ENCODE measurements at places on chromosomes 13 and 19.

DNA sequence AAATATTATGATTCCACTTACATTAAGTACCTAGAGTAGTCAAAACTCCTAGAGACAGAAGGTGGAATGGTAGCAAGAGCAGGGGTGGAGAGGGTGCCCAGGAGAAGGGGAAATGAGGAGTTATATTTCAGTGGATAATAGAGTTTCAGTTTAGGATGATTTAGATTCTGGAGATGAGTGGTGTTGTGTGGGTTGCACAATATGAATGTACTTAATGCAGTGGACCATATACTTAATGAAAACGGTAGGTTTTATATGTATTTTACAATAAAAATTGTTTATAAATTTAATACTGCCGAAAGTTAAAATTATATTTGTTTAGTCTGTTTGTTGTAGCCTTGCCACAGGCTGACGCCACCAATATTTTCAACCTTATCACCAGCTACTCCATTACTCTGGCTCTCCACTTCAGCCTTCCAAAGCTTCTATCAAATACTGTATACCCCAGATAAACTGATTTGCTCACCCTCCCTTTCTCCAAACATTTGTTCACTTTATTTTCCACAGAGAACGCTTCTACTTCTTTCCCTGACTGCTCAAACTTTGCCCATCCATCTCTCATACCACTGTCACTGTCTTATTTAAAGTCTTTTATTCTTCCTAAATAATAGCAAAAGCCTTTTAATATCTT, 1.4 kb upstream of the RBM26 start:
- no peak for DNase-seq

DNA sequence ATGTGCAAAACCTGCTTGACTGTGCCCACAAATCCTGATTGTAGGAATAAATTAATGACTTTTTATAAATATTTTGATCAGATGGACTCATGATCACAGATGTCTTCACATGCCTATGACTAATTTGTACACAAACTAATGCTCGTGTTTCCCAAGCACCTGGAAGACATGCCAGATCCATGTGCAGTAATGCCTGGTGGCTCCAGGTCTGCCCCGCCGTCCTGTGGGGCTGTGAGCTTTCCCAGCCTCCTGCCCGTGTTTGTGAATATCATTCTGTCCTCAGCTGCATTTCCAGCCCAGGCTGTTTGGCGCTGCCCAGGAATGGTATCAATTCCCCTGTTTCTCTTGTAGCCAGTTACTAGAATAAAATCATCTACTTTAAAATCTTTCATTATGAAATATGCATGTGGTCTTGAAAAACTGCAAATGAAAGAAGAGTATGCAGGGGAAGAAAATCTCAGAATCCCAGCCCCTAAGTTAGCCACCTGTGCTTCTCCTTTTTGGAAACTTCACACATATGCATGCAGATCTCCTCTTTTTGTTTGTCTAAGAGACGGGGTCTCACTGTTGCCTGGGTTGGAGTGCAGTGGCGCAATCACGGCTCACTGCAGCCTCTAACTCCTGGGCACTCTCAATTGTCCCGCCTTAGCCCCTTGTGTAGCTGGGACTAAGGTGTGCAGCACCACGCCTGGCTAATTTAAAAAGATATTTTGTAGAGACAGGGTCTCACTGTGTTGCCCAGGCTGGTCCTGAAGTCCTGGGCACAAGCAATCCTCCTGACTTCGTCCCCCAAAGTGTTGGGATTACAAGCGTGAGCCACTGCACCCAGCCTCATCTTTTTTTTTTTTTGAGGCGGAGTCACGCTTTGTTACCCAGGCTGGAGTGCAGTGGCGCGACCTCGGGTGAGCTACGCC, 6.2 kb downstream of the RPL28 start:
- no peak for DNase-seq

GRCh38 chr19:19943848-19944582, 43.3 kb downstream of the ZNF93 start:
- no peak for DNase-seq

DNA sequence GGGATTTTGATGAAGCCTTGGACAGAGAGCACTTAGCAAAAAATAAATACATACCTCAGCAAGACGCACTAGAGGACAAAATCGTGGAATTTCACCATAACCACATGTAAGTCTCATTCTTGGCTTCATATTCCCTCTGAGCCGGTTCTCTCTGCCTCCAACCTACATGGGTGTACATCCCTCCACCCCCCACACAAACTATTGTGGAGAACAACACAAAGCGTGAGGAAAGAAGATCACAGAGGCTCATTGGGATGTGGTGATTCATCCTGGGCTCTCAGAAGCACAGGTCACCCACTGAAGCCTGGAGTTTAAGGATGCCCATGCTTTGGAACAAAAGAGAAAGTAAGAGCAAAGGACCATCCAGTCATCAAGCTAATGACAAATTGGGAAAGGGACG, 192.2 kb downstream of the STK24 start:
- DNase-seq: no peak

- DNase-seq: no peak
These were observed 168.0 kb downstream of the TNFSF13B start for GRCh38 chr13:108437496-108437895.

GRCh38 chr13:60645676-60646075, 248.7 kb downstream of the TDRD3 start:
- DNase-seq: no peak

GRCh38 chr19:50020481-50020880, 4.7 kb downstream of the VRK3 start:
- DNase-seq: no peak

DNA sequence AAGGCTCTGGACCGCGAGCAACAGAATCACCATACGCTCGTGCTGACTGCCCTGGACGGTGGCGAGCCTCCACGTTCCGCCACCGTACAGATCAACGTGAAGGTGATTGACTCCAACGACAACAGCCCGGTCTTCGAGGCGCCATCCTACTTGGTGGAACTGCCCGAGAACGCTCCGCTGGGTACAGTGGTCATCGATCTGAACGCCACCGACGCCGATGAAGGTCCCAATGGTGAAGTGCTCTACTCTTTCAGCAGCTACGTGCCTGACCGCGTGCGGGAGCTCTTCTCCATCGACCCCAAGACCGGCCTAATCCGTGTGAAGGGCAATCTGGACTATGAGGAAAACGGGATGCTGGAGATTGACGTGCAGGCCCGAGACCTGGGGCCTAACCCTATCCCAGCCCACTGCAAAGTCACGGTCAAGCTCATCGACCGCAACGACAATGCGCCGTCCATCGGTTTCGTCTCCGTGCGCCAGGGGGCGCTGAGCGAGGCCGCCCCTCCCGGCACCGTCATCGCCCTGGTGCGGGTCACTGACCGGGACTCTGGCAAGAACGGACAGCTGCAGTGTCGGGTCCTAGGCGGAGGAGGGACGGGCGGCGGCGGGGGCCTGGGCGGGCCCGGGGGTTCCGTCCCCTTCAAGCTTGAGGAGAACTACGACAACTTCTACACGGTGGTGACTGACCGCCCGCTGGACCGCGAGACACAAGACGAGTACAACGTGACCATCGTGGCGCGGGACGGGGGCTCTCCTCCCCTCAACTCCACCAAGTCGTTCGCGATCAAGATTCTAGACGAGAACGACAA, 1.8 kb downstream of the PCDH17 start:
- no peak for DNase-seq

- DNase-seq: no peak
These were observed 86.1 kb downstream of the TBC1D4 start for GRCh38 chr13:75395901-75396300.

DNA sequence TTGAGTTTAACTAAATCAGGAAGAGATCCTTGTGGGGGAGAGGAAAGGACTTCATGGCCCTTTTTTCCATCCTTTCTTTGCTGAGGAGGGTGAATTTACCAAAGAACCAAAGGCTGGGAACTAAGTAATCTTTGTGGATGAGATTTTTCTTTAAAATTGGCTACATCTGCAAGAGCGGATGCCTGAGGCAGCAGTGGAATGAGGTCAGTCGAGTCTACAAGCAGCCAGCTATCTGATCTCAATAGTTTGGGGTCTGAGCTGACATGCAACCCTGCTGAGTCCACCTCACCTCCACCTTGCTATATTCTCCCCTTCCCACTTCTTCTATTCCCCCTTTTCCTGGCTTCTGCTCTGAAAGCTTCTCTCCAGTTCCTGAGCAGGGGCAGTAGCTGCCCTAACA, 3.6 kb upstream of the DNAJC15 start:
- no peak for DNase-seq

Measured in NCI-H1694 treated with DMSO at 0.1 percent for 48 hours (cell line).